GM18507 (cell line): ENCODE measurements at places on chromosomes 6 and 20.

DNA sequence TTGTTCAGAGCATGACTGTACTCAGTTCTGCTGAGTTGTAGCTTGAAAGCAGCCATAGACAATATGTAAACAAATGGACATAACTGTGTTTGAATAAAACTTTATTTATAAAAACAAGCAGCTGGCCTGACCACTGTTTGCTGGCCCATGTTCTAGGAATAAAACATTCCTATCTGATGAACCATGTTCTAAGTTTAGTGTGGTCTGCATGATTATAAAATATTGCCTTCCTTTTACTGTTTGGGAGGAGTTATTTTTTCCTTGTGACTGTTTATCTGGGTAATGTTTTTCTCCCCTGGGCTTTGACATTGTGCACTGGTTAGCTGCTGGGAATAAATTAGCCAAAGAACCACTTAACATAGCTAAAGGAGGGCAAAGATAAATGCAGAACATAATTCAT, 55.1 kb downstream of the CDS2 start:
- DNase-seq: no peak

DNA sequence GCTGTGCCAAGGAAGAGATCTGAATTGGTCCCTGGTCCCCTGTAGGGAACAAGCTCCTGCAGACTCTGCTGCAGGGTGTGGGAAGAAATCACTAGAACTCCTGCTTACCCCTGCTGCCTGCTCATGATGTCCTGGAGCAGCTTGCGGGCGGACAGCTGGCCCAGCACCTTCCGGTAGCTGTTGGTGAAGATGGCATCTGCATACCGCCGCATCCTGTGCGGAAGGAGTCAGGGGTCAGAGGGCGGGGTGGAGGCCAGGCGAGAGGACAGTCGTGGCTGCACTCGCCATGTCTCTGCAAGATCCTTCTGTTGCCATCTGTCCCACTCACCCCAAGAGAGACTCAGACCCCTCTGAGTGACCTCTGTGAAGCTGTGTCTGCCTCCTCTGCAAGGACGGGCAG, 5.3 kb downstream of the GHRH start:
- DNase-seq: no peak

DNA sequence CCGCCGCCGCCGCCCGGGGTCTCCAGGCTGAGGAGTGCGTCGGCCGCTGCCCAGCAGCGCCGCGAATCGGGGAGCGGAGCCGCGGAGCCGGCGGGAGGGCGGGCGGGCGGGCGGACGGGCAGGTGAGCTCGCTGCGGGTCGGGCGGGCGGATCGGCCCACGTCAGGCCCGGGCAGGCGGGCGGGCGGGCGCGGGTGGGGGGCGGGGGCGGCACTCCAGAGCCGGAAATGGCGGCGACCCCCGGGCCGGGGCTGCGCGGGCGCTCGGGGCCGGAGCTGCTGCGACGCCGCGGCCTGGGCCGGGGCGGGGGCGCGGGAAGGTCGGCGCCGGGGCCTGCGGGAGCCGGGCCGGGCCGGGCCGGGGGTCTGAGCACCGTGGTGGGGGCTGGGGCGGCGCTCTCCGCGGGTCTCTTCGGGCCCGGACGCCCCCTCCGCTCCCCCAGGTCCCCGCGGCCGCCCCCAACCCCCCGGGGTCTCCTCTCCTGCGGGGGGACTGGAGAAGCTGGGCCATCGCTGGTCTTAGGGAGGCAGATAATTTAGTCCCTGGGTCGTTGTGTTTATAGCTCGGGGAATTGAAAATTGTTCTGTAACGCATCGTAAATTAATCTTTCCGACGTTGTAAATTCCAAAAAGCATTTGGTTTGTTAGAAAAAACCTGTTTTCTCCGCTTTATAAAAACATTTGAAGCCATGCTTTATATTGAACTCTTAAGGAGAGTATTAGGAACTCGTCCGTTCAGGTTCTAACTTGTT, 451 bp downstream of the DNAJC5 start:
- no peak for DNase-seq

DNA sequence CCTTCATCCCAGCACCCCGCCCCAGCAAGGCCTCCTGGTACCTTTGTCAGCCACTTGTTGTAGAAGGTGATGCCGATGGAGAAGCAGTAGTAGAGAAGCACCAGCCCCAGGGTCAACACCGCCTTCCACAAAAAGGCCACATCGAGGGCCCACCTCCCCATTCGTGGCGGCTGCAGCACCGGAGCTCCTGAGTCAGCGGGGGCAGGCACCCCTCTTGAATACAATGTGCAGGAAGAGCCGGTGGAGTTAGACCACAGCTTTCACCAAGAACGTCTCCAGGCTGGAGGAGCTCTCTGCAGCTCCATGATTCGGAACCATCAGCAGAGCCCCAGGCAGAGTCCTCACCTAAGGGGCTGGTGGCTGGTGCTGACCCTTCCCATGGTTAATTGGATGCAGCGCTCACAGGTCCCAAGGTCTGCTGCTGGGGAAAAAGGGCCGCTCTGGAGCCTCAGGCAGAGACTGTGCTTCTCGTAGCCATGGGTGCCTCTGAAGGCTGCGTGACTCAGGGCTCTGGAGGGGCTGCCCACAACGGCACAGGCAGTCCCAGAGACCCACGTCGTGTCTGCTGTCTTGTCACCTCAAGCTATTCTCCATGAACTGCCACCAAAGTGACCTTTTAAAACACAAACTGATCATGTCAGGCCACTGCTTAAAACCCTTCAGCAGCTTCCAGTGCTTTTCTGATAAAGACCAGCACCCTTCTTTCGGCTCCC, 47.9 kb downstream of the ELMO2 start:
- no peak for DNase-seq

- no peak for DNase-seq
These were observed 10.5 kb downstream of the KDM1B start for GRCh38 chr6:18165751-18166150.

- DNase-seq: no peak
These were observed 18.8 kb downstream of the SYNDIG1 start for GRCh38 chr20:24488064-24488799.

GRCh38 chr6:41073968-41074691, 1.4 kb downstream of the NFYA start:
- no peak for DNase-seq

DNA sequence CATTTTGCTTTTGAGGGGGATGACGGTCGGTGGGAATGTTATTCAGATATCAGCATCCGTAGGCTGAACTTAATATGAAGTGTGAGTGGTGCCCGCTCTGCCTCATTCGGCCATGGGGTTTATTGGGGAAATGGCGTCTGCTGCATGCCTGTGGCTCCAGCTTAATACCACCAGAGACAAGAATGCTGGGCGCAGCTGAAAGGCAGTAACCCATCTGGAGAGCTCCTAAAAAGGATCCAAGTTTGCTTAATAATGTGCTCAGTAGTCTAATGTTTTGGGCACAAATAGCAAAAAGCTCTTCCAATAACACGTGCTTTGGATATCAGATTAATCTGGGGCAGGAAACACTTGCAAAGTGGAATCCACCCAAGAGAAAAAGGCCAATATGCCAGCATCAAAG, 273.0 kb upstream of the TAB2 start:
- DNase-seq: no peak

DNA sequence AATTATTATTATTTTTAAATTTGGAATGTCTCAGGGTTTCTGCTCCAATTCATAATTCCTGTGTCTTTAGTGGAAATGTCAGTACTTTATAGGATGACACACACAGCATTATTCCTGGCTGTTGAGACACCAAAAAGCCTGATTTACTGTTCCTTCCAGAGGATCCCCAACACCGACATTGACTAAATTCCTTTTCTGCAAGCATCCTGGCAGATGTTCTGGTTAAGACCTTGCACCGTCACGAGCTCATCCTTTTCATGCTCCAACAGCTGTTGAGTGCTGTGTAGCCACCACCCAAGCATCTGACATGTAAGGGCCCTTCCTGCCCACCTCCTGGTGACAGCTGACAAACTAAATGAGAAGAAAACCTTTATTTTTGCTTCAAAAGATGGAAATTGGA, 284.3 kb upstream of the SULF2 start:
- no peak for DNase-seq

DNA sequence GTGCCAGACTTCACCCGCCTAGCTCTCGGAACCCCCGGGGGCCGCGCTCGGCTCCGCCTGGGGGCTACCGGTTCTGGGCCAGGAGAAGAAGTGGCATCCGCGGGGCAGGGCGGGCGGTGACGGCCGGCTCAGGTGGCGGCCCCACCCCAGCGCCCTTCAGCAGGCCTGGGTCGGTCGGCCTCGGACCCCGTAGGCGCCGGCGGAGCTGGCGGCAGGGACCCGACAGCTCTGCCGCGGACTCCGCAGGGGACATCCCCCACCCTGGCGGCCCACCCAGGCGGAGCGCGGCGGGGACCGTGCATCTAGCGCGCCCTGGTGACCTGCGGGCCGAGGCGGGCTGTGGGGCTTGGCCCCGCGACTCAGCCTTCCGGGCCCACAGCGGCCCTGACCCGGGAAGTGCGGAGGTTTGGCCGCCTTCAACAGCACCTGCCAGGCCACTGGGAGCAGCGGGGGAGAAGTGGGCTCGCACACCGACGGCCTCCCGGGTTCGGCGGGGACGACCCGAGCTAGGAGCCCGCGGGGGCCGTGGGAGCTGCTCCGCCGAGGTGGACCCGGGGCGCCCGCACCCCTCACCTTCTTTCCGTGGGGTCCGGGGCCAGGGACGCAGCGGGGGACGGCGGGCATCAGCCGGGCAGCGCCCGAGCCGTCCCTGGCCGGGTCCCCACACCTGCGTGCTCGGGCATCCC, 87.1 kb downstream of the TMEM242 start:
- no peak for DNase-seq
